ENCODE measurements at places on chromosomes 2 and 18.

- no peak for DNase-seq
These were observed 12.0 kb upstream of the DDX1 start for GRCh38 chr2:15579641-15580040.

DNA sequence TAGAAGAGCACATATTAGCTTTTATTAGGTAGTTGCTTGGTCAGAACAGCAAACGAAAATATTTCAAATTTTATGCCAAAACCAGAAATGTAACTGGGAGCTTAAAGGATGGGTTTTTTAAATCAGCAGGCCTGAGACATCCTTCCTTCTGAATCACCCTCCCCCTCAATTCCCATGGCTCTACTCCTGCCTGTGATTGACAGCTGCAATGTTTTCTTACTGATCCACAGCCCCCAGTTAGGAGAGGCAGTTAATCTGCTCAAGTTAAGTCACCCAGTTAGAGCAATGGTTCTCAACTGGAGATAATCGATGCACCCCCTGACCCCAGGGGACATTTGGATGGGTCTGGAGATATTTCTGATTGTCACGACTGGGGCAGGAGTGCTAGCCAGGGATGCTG lies 24.9 kb downstream of the KCTD18 start:
- DNase-seq: no peak

DNA sequence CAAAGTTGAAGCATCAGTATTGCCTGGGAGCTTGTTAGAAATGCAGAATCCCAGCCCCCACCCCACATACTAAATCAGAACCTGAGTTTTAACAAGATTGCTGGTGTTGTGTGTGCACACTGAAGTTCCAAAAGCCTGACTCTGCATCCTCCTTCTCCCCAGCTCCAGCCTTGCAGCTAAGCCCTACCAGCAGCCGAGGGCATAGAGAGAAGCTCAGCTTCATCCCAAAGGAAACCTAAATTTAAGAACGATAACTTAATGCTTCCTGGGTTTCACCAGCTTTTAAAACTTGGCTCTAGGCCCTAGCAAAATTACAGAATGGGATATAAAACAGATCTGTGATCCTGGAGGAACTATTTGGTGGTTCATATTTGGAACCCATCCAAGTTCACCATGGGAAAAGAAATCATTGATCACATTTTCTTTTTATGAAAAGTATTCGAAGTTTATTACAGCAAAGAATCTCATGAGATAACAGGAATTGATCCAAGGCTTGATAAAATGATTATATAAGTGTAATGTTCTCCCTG lies 11.1 kb downstream of the SMYD1 start:
- DNase-seq: no peak

DNA sequence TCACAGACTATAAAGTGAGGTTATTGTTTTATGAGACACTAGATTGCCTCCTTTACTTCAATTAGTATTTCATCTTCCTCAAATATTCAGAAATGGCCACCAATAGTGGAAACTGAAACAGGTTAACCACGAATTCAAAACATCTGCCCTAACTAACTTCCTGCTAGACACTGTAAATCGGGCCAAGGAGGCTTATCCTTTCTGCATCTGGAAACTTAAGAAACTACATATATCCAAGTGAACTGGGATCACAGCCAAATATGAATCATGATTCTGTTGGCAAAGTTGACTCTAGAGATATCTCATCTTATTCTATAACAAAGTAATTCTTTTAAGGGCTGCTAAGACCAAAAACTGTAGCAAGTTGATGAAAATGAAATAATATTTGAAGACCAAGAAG lies 136.6 kb upstream of the ZC3H15 start:
- no peak for DNase-seq

DNA sequence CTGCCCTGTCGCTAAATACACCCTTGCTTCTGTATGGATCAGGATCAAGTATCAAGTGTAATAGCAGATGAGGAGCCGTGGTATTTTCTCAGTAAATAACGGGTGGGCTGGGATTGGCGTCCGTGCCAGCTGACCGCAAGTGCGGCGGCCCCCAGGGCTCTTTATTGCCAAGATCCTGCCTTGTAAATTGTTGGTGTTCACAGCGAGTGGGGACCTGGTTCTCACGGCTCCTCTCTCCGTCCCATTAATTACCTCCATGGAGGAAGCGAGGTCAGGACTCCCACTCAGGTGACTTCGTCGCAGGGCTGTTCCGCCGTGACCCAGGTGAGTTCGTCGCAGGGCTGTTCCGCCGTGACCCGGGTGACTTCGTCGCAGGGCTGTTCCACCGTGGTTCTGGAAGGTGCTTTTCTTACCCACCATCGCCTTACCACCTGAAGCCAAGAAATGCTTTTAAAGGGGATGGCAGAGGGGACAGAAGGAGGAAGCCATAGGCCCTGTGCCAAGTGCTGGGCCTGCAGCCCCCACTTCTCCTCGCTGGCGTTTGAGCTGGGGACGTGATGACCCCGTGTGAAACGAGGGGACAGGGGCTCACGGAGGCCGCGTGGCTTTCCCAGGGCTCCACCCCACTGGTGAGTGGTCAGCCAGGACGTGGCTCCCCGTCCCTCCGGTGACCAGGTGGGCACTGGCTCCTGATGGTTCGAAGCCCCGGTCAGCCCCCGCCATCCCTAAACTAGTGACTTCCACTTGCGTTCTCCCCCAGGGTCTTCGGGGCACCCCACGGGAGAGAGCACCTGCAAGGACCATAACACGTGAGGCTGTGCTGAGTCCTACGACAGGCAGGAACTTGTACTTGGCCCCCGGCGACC lies 118.4 kb downstream of the TWIST2 start:
- DNase-seq: no peak

GRCh38 chr2:67032076-67032475 lies 365.1 kb upstream of the ETAA1 start:
- DNase-seq: no peak

GRCh38 chr18:8735274-8735673 lies 29.9 kb downstream of the MTCL1 start:
- DNase-seq: no peak

- no peak for DNase-seq
These were observed 18.4 kb downstream of the NCOA1 start for GRCh38 chr2:24509425-24509824.
